ENCODE measurements at places on chromosomes 11 and 22. TPM values are rescaled to one million over a fixed set of nuclear protein-coding genes. Genes with fewer than 3 reads are reported as not detected.

DBX1 gene
- not detected for total RNA-seq

DNA sequence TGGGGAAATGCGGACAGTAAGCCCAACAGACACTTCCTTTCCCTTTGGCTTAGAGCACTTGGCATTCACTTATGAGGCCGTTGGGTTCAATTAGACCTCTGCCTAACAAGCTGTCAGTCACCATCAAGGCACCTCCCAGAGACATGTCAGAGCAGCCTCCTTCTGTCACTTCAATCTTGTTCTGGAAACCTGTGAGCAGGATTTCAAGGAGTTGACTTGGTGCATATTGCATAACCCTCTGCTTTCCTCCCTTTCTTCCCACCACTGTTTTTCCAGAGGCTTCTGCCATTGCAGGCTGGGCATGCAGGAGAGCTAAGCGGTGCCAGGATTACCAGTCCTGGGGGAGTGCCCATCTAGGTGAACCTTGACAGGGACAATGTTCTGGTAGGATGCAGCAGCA lies 484.2 kb upstream of the LRRC4C start:
- no peaks in the 10 kb centered on the region for H3K4me1 ChIP-seq
- H3K27me3 ChIP-seq = no peaks in the 10 kb centered on the region

DNA sequence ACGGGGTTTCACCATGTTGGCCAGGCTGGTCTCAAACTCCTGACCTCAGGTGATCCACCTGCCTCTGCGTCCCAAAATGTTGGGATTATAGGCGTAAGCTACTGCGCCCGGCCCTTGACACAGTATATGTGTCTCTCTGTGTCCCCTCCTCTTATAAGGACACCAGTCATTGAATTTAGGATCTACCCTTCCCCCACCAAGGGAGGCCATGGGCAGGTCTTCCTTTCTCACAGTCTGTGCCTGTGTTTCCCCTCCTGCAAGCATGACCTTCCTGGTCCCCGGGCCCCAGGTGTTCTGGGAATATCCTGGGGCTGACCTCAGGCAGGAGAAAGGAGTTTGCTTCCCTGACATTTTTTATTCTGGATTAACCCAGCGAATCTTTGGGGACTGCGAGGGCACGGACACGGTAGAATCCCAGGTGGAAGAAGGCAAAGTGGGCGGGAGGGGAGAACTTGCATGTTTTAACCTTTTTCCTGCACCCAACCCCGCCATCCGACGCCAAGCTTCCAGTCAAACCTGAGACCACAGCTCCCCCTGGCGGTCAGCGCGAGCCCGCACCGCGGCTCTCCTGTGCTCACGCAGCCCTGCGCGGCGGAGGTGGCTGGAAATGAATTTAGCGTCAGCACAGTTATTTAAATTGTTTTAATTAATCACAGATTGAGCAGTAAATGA lies 42.1 kb upstream of the ISX start:
- DNase-seq = peak; percentile 87
- no peaks in the 10 kb centered on the region for H3K36me3 ChIP-seq
- no peak overlapping the region for H3K4me3 ChIP-seq
- no peaks in the 10 kb centered on the region for H3K4me1 ChIP-seq
- H3K27ac ChIP-seq = no peak overlapping the region
- H3K27me3 ChIP-seq = no peaks in the 10 kb centered on the region

- no peaks in the 10 kb centered on the region for H3K27me3 ChIP-seq
- no peaks in the 10 kb centered on the region for H3K36me3 ChIP-seq
- no peak for DNase-seq
Observed at GRCh38 chr22:46812788-46813187, 50.3 kb downstream of the TBC1D22A start.

- no peaks in the 10 kb centered on the region for H3K4me1 ChIP-seq
- no peaks in the 10 kb centered on the region for H3K36me3 ChIP-seq
- no peak for DNase-seq
- H3K27me3 ChIP-seq = no peaks in the 10 kb centered on the region
- no peak overlapping the region for H3K27ac ChIP-seq
Observed at GRCh38 chr11:101996111-101996510, 51.1 kb upstream of the CFAP300 start.

- DNase-seq = no peak
- H3K36me3 ChIP-seq = no peaks in the 10 kb centered on the region
- H3K4me1 ChIP-seq = no peaks in the 10 kb centered on the region
Observed at GRCh38 chr22:29083933-29084591, 11.2 kb downstream of the KREMEN1 start.

DNA sequence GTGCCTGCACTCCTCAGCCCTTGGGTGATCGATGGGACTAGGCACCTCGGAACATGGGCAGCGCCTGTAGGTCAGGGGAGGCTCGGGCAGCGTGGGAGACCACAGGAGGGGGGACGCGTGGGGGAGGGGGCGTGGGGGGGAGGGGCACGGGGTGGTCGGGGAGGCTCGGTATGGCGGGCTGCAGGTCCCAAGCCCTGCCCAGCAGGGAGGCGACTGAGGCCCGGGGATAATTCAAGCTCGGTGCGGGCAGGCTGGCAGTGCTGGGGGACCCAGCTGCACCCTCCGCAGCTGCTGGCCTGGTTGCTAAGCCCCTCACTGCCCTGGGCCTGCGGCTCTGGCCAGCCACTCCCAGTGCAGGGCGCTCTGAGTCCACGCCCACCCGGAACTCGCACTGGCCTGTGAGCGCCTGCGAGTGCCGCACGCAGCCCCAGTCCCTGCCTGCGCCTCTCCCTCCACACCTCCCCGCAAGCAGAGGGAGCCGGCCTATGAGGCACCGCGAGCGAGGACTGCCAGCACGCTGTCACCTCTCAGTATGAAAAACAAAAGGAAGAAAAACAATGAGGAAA lies 1698.3 kb upstream of the RAG2 start:
- H3K27ac ChIP-seq = no peak overlapping the region
- H3K4me3 ChIP-seq = no peak overlapping the region
- no peaks in the 10 kb centered on the region for H3K4me1 ChIP-seq
- H3K36me3 ChIP-seq = no peaks in the 10 kb centered on the region
- no peaks in the 10 kb centered on the region for H3K27me3 ChIP-seq
- DNase-seq = no peak

DNA sequence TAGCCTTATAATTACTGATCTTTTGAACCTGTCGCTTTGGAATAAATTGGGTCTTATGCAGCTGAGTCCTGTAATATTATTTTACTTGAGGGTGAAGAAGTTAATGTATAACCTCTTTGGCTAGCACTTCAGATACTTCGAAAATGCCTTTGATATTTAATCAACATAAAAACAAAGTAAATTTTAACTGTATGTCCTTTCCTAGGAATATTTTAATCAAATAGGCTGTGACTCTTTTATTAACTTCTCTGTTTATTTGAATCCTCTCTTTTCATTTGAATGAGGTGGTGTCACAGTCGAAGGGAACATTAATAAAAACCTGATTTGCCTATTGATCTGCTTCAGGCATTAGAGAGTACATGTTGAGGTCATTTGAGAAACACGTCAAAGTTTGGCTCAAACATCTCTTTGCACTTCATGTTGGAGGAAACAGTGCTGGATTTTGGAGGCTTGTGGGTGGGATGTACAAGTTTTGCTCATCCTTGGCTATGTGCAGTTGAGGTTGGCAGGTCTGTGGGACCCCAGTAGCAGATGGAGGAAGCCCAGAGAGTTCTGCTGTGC lies 143.6 kb downstream of the NCAM1 start:
- no peak for DNase-seq
- H3K27ac ChIP-seq = no peak overlapping the region
- H3K36me3 ChIP-seq = no peaks in the 10 kb centered on the region
- H3K4me3 ChIP-seq = no peak overlapping the region
- H3K4me1 ChIP-seq = no peaks in the 10 kb centered on the region
- H3K27me3 ChIP-seq = no peaks in the 10 kb centered on the region

GGT5 gene
- 3.7 TPM for total RNA-seq

GRCh38 chr11:123034597-123034996 lies 27.3 kb downstream of the HSPA8 start:
- no peaks in the 10 kb centered on the region for H3K4me1 ChIP-seq
- H3K27ac ChIP-seq = no peak overlapping the region
- no peak overlapping the region for H3K4me3 ChIP-seq
- DNase-seq = no peak
- H3K27me3 ChIP-seq = no peaks in the 10 kb centered on the region

- no peak for DNase-seq
- no peak overlapping the region for H3K4me3 ChIP-seq
- H3K4me1 ChIP-seq = no peaks in the 10 kb centered on the region
- H3K36me3 ChIP-seq = no peaks in the 10 kb centered on the region
Observed at GRCh38 chr11:117915672-117916235, 13.4 kb downstream of the TMPRSS13 start.

GRCh38 chr11:102216433-102217075 lies 100.7 kb upstream of the BIRC3 start:
- H3K27me3 ChIP-seq = no peaks in the 10 kb centered on the region
- no peaks in the 10 kb centered on the region for H3K36me3 ChIP-seq
- H3K27ac ChIP-seq = no peak overlapping the region
- DNase-seq = no peak
- no peak overlapping the region for H3K4me3 ChIP-seq

GNG3 gene
- total RNA-seq = not detected

RFPL2 gene
- total RNA-seq = not detected

DNA sequence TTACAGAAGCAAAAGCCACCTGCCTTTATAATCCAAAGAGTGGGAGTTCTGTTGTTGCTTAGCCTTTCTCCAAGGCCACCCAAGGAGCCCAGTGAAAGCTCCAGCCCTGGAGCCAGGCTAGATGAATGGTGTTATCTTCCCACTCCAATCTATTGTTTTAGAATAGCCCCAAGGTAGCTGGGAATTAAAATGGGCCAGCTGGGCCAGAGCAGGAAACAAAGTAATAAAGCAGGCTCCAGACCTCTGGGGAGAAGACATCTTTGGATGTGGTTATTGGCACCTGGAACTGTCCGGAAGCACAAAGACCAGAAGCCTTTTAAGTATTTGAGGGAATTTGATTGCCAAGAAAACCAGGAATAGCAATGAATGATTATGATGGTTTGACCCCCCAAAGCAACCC lies 8.8 kb downstream of the C11orf96 start:
- H3K4me1 ChIP-seq = no peaks in the 10 kb centered on the region
- H3K27me3 ChIP-seq = no peaks in the 10 kb centered on the region
- no peak for DNase-seq
- H3K27ac ChIP-seq = no peak overlapping the region
- H3K36me3 ChIP-seq = no peaks in the 10 kb centered on the region

DNA sequence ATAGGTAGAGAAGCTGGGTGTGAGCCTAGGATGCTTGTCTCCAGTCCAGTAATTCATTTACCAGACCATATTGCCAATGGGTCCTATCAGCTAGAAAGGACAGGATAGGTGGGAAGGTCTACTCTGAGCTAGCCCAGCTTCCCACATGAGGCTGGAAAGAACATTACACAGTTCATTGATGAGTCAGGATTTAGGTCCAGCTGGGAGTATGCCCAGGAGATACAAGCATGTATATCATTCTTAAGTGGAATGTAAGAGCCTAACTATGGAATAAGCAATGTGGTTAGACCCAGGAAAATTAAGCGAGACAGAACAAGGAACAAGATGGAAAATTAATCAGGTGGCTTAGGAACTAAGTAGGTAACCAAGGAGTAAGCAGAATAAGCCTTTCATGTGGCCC lies 59.0 kb upstream of the TBCEL start:
- H3K4me1 ChIP-seq = no peaks in the 10 kb centered on the region
- H3K36me3 ChIP-seq = no peaks in the 10 kb centered on the region
- no peaks in the 10 kb centered on the region for H3K27me3 ChIP-seq
- H3K4me3 ChIP-seq = no peak overlapping the region
- no peak for DNase-seq
- no peak overlapping the region for H3K27ac ChIP-seq

CCDC81 gene
- 0.53 TPM for total RNA-seq

DGCR8 gene
- total RNA-seq = 52.7 TPM

PANX2 gene
- not detected for total RNA-seq

IRAG1 gene
- total RNA-seq = 18.7 TPM

DNA sequence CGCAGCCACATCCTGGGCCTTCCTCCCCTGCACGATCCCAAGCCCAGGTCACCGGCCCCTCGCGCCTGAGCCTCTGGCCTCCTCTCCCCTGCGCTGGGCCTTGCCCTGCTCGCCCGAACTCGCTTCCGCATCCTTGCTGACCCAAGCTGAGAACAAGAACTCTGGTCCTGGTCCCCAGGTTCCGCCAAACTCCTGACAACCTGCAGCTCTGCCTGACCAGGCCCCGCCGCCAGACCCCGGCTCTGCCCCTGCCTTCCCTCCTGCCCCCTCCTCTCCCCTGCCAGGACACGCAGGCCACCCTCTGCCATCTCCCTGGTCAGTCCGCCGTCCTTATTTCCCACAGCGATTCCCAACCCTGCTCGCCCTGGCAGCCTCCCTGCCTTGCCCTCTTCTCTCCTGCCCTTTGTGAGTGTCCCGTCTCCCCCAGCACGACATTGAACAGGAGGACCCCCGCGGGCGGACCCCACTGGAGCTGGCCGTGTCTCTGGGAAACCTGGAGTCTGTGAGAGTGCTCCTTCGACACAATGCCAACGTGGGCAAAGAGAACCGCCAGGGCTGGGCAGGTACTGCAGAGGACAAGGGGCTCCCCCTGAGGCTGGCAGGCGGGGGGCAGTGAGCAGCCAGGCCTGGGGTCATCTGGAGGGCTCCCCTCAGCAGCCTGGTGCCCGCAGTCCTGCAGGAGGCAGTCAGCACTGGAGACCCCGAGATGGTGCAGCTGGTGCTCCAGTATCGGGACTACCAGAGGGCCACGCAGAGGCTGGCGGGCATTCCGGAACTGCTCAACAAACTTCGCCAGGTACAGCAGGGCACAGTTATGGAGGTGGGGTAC lies 762 bp downstream of the ANKRD13D start:
- DNase-seq = no peak
- H3K4me1 ChIP-seq = peaks cover 15% of the 10 kb centered on the region
- H3K27me3 ChIP-seq = no peaks in the 10 kb centered on the region
- H3K27ac ChIP-seq = peak overlapping the region; percentile 71
- peaks cover 10% of the 10 kb centered on the region for H3K36me3 ChIP-seq

AHNAK gene
- 458 TPM for total RNA-seq

- H3K4me1 ChIP-seq = no peaks in the 10 kb centered on the region
- H3K27ac ChIP-seq = no peak overlapping the region
- H3K4me3 ChIP-seq = no peak overlapping the region
- no peaks in the 10 kb centered on the region for H3K27me3 ChIP-seq
- DNase-seq = no peak
- H3K36me3 ChIP-seq = no peaks in the 10 kb centered on the region
Observed at GRCh38 chr22:33572086-33572485, 348.2 kb downstream of the LARGE1 start.

All from colonic mucosa (tissue), 4 donors.